ENCODE measurements at places on chromosomes 12 and 14.

- DNase-seq = no peak
- no peak overlapping the region for H3K27ac ChIP-seq
- H3K27me3 ChIP-seq = no peaks in the 10 kb centered on the region
- H3K4me1 ChIP-seq = peaks cover 6% of the 10 kb centered on the region
- H3K36me3 ChIP-seq = no peaks in the 10 kb centered on the region
- H3K4me3 ChIP-seq = no peak overlapping the region
Observed at GRCh38 chr12:92080911-92081285, 64.7 kb downstream of the BTG1 start.

GRCh38 chr14:103542605-103543088 lies 13.7 kb downstream of the TRMT61A start:
- no peak for DNase-seq
- H3K27ac ChIP-seq = no peak overlapping the region
- no peaks in the 10 kb centered on the region for H3K27me3 ChIP-seq
- H3K4me3 ChIP-seq = no peak overlapping the region
- no peaks in the 10 kb centered on the region for H3K36me3 ChIP-seq

DNA sequence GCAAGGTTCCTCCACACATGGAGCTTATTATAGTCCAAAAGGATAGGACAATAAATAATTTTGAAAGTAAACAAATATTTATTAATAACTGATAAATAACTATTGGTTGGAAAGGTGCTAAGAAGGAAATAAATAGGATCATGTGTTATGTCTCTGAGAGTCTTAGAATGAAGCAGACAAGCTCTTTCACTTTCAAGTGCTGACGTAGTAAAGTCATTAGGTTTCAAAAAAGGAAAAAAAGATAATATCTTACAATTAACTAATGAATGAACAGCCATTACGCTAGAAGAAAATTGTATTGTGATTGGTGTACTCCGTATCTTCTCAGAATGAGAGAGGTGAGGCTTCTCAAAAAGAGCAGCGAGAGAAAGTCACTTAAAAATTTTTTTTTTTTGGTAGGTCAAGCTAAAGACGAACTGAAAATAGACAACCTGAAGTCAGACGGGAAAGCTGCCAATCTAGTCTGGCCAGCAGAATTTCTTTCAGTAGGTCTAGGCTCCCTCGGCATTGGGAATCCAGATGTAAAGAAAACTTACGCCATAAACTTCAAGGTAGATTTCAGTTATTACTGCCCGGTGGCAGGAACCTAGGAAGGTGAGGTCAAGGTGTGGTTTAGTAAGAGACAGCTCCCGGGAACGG lies 583 bp upstream of the LEMD3 start:
- H3K27ac ChIP-seq = peak overlapping the region; percentile 94
- DNase-seq = no peak
- H3K36me3 ChIP-seq = no peaks in the 10 kb centered on the region
- H3K4me3 ChIP-seq = peak overlapping the region; percentile 93
- H3K4me1 ChIP-seq = no peaks in the 10 kb centered on the region

DNA sequence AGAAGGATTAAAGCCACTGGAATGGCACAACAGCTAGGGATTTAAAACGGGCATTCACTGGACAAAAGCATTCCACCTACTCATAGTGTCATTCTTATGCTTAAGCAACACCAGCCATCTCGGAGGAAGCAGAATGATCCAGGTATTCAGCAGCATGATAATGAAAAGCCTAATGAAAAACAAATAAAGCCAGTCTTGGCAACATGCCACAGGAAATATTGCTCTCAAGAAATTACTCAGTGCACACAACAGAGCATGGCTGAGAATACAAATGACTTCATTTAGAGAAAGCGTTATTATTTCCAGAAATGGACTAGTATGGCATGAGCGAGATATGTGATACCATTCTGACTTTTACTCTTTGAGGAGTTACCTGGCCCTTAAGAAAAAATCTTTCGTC lies 442.2 kb downstream of the APAF1 start:
- no peaks in the 10 kb centered on the region for H3K36me3 ChIP-seq
- no peaks in the 10 kb centered on the region for H3K27me3 ChIP-seq
- no peak overlapping the region for H3K4me3 ChIP-seq
- no peak for DNase-seq
- H3K4me1 ChIP-seq = no peaks in the 10 kb centered on the region
- H3K27ac ChIP-seq = no peak overlapping the region

- no peaks in the 10 kb centered on the region for H3K36me3 ChIP-seq
- no peak overlapping the region for H3K4me3 ChIP-seq
- H3K27ac ChIP-seq = no peak overlapping the region
- H3K4me1 ChIP-seq = no peaks in the 10 kb centered on the region
- no peaks in the 10 kb centered on the region for H3K27me3 ChIP-seq
Observed at GRCh38 chr14:95297832-95298231, 21.9 kb downstream of the CLMN start.

DNA sequence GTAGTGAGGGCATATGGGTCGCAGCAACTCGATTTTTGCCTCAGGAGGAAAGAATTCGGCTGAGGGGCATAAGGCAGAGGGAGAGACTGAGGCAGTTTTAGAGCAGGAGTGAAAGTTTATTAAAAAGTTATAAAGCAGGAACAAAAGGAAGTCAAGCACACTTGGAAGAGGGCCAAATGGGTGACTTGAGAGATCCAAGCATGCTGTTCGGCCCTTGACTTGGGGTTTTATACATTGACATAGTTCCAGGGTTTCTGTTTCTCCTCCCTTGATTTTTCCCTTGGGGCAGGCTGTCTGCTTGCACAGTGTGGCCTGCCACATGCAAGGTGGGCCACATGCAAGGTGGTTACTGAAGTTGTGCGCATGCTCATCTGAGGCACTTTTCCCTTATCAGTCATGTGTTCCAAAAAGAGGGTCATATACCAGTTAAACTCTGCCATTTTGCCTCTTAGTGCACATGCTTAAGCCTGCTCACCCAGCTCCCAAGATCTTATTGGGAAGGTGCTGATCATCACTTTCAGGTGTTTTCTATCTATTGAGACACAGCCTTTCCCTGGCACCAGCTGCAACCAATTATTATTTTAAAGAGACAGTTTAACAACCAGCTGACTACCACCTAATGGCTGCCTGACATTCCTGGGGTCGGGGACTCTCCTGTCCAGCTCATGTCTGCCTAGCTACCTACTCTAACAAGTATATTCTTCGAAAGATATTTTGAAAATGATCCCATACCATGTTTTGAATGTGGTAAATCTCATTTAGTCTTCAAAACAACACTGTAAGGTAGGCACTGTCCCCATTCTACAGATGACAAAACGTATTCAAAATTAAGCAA lies 19.9 kb downstream of the PTGER2 start:
- DNase-seq = no peak
- no peak overlapping the region for H3K27ac ChIP-seq
- no peaks in the 10 kb centered on the region for H3K4me1 ChIP-seq
- H3K36me3 ChIP-seq = no peaks in the 10 kb centered on the region
- H3K27me3 ChIP-seq = no peaks in the 10 kb centered on the region

- H3K27me3 ChIP-seq = no peaks in the 10 kb centered on the region
- no peak overlapping the region for H3K27ac ChIP-seq
- no peak overlapping the region for H3K4me3 ChIP-seq
- no peaks in the 10 kb centered on the region for H3K36me3 ChIP-seq
Observed at GRCh38 chr12:102526656-102527055, 46.3 kb upstream of the IGF1 start.

DNA sequence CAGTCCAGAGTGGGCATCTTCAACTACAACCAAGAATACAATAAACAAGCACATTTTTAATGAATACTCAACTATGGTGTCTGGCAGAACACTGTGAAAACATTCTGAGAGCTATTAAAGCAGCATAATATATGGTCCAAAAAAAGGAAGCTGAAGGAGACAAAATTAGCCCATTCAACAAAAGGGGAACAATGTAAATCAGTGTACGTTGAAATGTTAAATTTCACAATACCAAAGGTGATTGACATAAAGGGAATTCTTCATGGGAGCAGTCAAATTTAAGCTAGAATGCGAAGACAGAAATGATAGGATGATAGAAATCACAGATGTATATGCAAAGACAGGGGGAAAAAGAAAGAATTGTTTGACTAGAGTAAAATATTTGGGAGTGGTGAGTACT lies 41.3 kb upstream of the SYCP3 start:
- H3K27me3 ChIP-seq = no peaks in the 10 kb centered on the region
- H3K4me1 ChIP-seq = no peaks in the 10 kb centered on the region
- DNase-seq = no peak
- H3K4me3 ChIP-seq = no peak overlapping the region
- no peaks in the 10 kb centered on the region for H3K36me3 ChIP-seq
- no peak overlapping the region for H3K27ac ChIP-seq

DNA sequence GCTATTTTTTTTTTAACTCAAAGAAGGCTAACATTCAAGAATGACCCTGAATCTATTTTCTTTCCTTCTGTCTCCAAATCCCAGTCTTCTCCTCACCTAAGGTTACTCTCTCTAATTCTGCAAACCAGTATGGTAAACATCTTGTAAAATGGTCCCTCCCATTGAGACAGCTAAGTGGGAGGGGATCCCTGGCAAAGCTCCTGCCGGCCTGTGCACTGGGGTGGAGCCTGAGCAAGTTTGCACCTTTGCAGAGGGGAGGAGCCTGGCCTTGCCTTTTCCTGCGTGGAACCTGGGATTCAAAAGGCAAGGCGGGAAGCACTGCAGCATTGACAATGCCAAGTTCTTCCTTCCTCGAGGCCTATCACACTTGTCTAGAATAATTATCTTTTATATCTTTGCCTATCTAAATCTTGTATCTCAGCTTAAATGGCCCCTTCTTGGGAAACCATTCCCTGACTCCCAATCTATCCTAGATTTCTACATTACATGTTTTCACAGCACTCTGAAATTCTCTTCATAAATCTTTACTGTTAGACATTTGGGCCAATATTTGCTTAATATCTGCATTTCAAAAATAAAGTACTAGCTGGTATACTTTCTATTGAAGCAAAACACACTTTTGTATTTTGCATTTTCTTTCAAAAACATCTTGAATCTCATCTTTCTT lies 83.0 kb downstream of the EPS8 start:
- no peaks in the 10 kb centered on the region for H3K36me3 ChIP-seq
- H3K4me1 ChIP-seq = peaks cover 46% of the 10 kb centered on the region
- H3K4me3 ChIP-seq = no peak overlapping the region
- DNase-seq = peak; percentile 40
- H3K27me3 ChIP-seq = no peaks in the 10 kb centered on the region
- H3K27ac ChIP-seq = no peak overlapping the region

DNA sequence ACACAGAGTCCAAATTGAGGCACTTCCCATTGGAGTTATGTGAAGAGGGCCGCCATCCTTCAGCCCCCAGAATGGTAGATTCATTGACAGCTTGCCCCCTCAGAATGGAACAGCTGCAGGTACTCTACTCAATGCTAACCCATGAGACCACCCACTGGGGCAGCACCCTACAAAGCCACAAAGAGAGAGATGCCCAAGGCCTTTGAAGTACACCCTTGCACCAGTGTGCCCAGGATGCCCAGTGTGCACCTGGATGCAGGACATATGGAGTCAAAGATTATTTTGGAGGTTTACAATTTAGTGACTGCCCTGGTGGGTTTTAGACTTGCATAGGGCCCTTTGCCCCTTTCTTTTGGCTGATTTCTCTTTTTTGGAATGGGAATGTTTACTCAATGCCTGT lies 933.9 kb downstream of the SLC16A7 start:
- H3K4me3 ChIP-seq = no peak overlapping the region
- no peaks in the 10 kb centered on the region for H3K27me3 ChIP-seq
- no peaks in the 10 kb centered on the region for H3K36me3 ChIP-seq
- DNase-seq = no peak
- H3K4me1 ChIP-seq = no peaks in the 10 kb centered on the region

DNA sequence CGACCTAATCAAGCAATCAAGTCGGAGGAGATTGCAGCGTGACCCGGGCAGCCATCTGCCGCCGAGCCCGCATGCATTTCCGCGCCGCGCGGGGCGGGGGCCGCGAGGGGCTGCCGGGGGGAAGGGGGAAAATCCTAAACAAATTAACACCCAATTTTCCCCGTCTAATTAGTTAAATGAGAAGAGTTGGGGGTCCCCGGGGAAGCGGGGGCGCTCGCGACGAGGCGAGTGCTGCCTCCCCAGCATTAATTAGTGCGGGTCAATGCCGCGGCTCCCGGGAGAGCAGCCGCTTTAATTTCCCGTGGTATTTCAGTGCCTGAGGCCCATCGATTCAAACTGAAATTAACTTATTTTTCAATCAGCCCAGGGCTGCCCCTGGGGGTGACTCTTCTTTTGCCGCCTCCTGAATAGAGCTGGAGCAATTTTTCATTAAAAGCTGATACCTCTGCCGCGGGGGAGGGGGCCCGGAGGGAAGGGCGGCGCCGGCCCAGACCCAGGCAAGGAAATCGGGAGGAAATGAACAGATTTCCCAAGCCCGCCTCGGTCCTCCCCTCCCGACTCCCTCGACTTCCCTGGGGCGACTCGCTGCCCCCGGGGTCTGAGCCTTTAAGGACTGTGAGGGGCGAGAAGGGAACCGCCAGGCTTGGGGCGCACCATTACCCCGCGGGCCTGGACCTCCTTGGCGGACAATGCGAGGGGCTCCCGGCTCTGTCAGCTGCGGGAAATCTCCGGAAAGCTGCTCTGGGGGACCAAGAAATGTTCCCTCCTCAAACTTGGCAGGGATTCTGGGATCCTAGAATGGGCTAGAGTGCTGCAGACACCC lies 18.9 kb downstream of the VSX2 start:
- H3K4me3 ChIP-seq = peak overlapping the region; percentile 60
- H3K4me1 ChIP-seq = no peaks in the 10 kb centered on the region
- H3K27ac ChIP-seq = no peak overlapping the region
- no peaks in the 10 kb centered on the region for H3K27me3 ChIP-seq
- DNase-seq = no peak

DNA sequence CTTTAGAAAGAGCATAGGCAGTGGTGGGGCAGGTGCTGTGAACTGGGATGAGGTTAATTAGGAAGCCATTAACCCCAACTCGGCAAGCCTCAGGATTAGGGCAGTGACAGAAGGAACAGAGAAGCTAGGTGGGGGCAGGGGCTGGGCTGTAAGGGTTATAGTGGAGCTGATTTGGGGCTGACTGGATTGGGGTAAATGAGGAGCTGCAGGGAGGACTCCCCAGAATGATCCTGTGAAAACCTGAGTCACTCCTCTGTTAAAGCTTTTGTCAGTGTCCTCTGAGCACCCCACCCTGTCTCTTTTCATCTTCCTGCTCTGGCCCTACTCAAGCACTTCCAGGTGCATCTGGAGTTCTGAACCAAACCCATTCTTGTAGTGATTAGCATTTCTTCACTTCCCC lies 4.4 kb downstream of the KLC1 start:
- no peaks in the 10 kb centered on the region for H3K36me3 ChIP-seq
- H3K27me3 ChIP-seq = no peaks in the 10 kb centered on the region
- no peak for DNase-seq
- H3K4me3 ChIP-seq = no peak overlapping the region
- H3K4me1 ChIP-seq = peaks cover 11% of the 10 kb centered on the region

Measured in right lobe of liver (tissue), 6 donors.